ENCODE measurements at places on chromosomes 5 and 9. TPM values are rescaled to one million over a fixed set of nuclear protein-coding genes. Genes with fewer than 3 reads are reported as not detected.

DNA sequence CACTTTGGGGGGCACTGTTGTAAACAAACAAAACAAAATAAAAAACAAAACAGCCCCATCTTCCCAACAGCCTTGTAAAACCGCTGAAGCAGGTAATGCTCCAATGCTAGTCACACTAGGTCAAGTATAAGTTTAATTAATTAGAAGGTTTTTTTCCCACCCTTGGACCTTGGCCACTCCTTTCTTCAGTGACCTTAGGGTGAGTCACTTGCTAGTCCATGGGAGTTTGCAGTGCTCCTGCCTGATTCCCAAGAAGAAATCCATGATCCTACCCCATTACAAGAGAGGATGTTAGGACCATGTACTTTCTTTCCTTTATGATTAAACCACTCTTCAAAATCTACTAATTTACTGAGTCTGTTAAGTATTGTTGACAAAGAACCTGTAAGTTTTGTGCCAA lies 192.2 kb upstream of the CDKN2B start:
- H3K27ac ChIP-seq = no peak overlapping the region
- no peak for DNase-seq
- H3K4me3 ChIP-seq = no peak overlapping the region
- H3K4me1 ChIP-seq = no peaks in the 10 kb centered on the region

DNA sequence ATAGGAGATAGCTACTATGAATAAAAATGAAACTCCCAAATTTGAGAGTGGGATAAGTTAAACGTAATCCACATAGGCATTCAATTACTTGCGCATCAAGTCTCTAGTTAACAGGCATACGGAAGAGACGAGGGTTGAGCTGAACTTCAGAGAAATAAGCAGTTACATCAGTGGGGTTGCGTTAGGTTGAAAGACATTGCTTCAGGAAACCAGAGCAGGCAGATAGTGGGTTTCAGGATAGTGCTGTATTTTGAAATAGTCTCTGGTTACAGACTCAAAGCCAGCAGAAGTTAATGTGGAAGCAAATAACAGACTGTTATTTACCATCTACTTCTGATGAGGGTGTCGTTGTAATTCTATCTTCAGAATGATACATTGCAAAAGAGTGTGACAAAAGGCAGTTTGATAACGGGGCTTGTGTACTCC lies 533.4 kb downstream of the PDE4D start:
- H3K4me3 ChIP-seq = no peak overlapping the region
- no peaks in the 10 kb centered on the region for H3K36me3 ChIP-seq
- no peaks in the 10 kb centered on the region for H3K27me3 ChIP-seq
- H3K27ac ChIP-seq = no peak overlapping the region
- H3K4me1 ChIP-seq = peaks cover 7% of the 10 kb centered on the region

- H3K4me1 ChIP-seq = peaks cover 39% of the 10 kb centered on the region
- no peak for DNase-seq
- peak overlapping the region; percentile 54 for H3K4me3 ChIP-seq
These were observed 412 bp downstream of the FGF18 start for GRCh38 chr5:171419688-171420430.

Gene CCDC171
- polyA plus RNA-seq = 0.29 TPM

Data from heart right ventricle (tissue), 16 donors.